Stimulated activated effector memory CD8-positive, alpha-beta T cell treated with anti-CD3 and anti-CD28 coated beads, Interleukin-12 subunit alpha, Interleukin-12 subunit beta, amount 100 ng/mL, for 72 hours (primary cell): ENCODE measurements at places on chromosomes 3 and 15.
A peak's percentile ranks its signal among the peaks of the same experiment; 100 is the strongest.

DNA sequence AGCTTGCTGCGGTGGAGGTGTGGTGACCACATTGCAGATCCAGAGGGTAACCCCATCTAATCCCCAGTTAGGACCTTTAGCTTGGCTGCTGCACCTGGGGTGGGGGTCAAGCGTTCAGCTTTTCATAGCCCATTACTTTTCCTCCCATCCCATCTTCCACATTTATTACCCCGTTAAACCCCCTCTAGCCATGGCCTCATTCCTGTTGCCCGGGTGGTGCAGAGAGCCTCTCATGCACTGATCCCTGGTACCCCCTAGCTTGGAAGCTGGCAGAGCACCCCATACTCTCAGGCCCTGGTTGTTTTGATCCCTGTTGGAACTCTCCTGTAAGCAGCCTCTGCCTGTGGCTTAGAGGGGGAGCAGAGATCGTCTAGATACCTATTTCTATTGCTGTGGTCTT, 20.8 kb downstream of the CDAN1 start:
- no peak for DNase-seq

- DNase-seq = no peak
Observed at GRCh38 chr3:38163117-38163840, 2.1 kb upstream of the OXSR1 start.

DNA sequence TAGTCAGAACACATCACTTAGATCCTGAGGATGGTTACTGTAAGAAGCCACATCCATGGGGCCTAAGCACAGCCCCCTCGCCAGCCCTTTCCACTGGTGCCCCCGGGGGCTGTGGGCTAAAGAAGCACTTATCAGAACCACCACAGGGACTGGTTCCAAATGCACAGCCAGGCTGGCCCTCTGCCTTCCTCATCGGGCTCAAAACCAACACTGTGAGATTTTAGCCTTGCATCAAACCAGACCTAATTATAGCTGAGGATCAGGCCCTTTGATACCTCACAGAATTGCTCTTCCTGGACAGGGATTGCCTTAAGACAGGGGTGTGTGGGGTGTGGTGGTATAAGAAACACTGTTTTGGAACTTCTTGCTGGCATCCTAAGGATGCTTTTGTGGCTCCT, 23.7 kb downstream of the SRPRB start:
- DNase-seq = no peak

- no peak for DNase-seq
Observed at GRCh38 chr3:187871204-187871591, 125.9 kb upstream of the BCL6 start.

DNA sequence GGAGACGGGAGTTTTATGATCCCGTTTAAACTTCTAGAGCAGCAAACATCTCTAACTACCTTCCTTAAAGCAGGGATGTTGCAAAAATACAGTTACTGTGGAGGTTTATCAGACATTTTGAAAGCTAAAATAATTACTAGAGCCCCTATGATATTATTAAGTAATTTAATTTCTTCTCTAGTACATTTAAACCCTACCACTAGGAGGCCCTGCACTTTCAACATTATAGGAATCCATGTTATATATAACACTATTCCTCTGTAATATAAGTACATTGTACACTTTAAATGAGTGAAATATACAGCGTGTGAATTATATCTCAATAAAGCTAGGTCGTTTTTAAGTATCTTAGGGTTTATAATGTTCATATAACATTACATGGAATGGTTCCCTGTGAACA, 11.5 kb downstream of the SETMAR start:
- DNase-seq = no peak

DNA sequence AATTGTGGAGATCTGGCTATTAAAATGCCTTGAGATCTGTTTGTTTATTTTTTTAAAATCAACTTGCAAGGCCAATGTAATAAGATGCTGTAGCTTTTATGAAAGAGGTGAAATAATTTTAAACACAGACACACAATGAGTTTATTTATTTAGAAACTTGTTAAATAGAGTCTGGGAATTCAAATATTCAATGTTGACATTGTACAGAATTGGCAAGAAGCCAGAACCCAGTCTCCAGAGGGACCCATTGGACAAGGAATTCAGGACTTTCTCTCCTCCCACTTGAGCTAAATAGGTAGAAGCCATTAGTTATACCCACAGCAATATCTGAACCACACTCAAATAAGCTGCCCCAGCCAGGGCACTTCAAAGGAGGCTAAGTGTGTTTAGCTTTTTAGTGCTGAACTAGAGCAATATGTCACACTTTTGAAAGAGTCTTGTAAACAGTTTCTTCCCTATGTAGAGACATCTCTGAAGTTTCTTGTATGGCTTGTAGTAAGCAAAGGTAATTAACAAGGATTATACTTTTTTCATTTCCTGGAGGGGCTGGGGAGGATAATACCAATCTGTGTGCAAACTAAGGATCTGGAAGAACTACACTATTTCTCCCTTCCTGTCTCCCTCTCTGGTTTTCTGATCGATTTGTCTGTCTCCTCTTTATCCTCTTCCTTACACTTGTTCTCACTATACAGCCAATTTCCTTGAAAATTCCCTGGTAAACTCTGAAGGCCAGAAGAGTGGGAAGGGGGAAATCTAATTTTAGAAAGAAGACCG, 6.0 kb downstream of the MECOM start:
- DNase-seq = no peak

DNA sequence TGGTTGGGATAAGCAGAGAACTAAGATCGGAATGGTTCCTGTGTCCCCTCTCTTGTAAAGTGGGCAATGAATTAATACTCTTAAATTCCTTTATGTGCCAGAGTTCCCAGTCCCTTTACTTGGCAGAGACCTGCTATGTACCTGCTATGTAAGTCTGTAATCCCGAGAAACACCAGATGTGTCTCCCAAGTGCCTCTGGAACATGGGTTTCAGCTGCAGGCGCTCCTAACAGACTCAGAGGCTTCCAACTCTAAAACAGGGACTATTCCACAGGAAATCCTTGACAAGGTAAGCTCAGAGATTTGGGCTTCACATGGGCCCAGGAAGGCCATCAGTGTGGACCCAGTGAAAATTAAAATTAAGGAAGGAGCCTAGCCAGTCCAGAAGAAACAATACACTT, 117.7 kb upstream of the PLCL2 start:
- DNase-seq = no peak

- no peak for DNase-seq
Observed at GRCh38 chr3:107752202-107752990, 229.6 kb downstream of the BBX start.

GRCh38 chr3:143783851-143784370, 64.4 kb downstream of the SLC9A9 start:
- no peak for DNase-seq

DNA sequence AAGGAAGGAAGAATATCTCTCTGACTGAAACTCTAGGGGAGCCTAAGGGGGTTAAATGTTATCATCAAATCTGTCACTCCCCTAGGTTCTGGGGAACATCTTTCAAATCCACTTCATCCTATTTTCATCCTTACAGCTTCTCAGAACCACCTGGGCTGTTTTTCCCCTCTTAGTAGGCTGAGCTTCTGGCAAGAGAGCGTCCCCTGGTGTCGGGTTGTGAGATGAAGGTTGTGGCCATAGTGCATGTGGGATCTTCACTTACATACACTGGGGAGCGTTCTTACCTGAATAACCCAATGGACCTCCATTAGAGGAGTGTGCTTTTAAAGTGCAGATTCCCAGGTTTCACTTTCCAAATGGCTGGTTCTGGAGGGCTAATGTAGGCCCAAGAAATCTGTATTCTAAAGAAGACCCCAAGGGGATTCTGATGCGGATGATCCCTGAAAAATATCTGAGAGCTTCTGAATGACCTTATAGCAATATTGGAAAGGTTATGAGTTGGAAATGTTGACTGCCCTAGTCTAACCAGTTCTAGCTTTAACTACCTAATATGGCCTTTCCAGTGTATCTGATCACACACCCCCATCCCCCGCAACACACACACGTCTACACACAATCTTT, 663.7 kb downstream of the AGBL1 start:
- DNase-seq = peak; percentile 45

DNA sequence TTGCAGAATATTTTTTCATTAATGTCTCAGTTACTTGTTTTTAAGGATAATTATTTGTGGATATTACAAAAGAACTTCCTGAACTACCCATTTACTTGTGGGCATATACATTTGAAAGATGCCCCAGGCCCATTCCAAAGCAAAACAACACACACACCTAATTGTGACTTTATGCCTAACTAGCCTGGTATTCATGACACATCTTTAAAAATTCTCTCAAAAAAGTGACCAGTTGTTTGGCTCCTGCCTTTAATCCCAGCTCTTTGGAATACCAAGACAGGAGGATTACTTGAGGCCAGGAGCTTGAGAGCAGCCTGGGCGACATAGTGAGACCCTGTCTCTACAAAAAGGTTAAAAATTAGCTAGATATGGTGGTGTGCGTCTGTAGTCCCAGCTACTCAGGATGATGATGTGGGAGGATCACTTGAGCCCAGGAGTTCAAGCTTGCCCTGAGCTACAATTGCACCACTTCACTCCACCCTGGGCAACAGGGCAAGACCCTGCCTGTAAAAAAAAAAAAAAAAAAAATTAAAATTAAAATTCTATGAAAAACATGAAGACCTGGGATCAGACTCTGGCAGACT, 51.7 kb upstream of the SLC4A7 start:
- DNase-seq = no peak

- DNase-seq = no peak
Observed at GRCh38 chr15:63826528-63826927, 7.2 kb downstream of the HERC1 start.

DNA sequence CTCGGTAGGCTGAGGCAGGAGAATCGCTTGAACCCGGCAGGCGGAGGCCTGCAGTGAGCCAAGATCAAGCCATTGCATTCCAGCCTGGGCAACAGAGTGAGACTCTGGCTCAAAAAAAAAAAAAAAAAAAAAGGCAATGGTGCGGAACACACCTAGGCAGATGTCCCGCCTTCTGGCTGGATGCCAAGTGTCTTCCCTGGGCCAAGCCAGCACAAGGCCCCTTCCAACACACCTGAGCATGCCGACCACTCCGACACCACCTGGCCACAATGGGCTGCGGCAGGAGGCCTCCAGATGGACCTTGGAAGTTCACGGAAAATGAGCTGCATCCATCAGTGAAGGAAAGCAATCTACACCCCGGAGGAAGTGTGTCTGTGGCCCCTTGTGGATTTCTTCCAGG, 19.0 kb downstream of the NUP210 start:
- DNase-seq = no peak

- no peak for DNase-seq
Observed at GRCh38 chr3:45865563-45865962, 20.8 kb upstream of the CCR9 start.

GRCh38 chr3:12935023-12935860, 93.9 kb upstream of the RPL32 start:
- DNase-seq = no peak

DNA sequence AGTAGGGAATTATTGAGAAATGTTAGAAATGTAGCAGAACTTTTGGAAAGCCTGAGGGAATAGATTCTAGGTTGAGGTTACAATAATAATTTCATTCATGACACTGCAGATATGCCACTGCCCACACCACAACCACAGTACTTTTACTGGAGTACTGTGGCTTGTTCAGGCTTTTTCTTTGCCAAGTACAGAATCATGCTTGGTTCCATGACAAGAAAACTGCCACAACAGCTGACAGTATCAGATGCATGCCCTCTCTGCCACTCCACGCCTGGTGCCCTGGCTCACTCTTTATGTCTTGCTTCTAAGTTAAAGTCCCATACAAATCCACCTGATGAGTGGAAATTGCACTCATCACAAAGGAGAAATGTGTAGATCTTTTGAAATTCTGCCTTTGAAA, 398.6 kb downstream of the ZIC1 start:
- DNase-seq = no peak

DNA sequence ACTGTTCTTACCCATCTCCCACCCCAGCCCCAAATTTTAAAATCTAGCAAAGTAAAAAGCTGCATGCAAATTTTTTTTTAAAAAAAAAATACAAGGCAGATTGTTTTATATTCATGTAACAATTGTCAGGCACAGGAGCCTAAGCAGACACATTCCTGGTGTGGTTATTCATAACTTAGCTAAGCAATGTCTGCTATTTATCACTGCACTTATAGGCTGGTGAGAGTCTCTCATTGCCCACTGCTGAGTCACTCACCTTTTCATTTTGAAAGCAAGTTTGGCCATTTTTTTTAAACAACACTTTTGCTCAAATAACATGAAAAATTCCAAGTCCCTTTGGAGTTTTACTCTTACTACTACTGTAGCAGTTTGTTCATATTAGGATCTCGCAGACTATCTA, 413.9 kb downstream of the RBMS3 start:
- DNase-seq = no peak

DNA sequence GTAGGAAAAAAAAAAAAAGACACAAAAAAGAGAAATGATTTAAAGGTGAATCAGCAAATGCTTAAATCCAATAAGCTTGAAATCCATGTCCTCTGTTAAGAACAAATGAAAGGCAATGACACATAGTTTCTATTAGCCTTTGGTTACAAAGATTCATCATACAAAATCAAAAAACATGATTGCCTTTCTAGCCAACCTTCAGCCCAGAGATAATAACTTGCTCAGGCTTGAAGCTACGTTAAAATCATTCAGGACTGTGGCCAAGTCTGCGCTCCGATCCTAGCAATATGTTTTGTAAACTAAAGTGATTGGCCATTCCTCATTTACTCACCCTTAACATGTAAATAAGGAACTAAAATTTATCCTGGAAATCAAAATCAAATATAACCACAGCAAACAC, 556.7 kb downstream of the FGF12 start:
- DNase-seq = no peak

DNA sequence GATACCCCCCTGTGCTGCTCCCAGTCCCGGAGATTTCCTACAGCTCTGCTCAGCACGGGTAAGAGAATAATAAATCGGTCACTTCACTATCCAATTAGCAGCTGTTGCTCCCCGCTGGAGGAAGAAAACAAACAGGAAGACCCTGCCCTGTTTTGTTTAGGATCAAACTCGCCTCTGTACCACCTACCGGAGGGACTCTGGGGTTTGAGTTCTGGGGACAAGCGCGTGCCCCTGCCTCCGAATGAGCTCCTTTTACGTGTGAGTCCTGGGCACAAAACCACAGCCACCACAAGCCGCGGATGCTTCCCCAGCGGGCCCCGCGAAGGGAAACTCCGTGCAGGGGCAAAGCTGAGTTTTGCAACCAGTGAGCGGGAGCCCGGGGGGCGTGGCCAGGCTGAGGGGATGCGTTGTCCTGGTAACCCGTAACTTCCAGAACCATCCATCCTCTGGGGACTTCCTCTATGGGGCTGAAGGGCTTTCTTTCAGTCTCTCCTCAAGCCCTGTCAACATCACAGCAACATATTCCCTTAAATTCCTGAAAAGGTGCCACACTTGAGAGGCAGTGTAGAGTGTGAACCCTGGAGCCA, 315.7 kb upstream of the PROK2 start:
- peak; percentile 56 for DNase-seq

- no peak for DNase-seq
Observed at GRCh38 chr3:35426366-35426958, 212.9 kb upstream of the ARPP21 start.

GRCh38 chr15:85030301-85030929, 48.8 kb downstream of the PDE8A start:
- DNase-seq = no peak
